ENCODE measurements at places on chromosomes 5 and 9.

GRCh38 chr5:76547242-76547890 is 75.8 kb downstream of the F2RL2 start:
- DNase-seq: no peak

DNA sequence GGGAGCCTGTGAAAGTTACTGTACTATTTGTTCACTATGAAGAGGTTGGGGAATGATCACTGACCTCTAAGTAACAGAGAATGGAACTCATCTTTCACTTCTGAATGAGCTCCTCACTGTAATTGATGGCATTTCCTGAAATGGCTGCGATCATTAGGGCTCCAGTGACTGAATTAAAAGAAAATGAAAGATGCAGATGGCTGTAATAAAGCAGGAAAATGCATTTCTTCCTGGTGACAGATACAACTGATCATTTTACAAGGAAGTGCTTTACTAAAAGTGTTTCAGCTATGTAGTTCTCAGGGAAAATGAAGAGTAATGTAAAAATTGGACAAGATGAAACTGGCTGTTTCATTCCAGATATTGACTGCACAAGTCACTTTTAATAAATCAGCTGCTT is 1200.6 kb upstream of the NUDT12 start:
- DNase-seq: no peak

GRCh38 chr5:62144401-62145022 is 161.5 kb upstream of the KIF2A start:
- no peak for DNase-seq

DNA sequence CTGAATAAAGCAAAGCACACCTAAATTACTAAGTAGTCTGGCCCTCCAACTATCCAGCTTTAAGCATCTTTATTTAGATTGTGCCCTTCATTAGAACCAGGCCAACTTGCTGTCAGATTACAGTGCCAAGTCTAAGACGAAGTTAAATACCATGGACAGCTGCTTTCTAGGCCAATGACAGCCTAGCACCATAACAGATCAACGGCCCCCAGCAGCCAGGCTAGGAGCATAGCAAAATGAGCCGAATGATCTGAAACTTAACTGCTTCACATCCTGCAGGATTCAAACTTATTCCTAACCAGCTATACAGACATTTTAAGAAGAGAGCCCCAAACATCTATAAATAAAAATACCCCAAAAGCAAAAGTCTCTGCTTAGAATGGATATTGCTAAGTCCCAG is 6.8 kb downstream of the SLC24A2 start:
- DNase-seq: no peak

- DNase-seq: no peak
These were observed 373.4 kb downstream of the GADD45G start for GRCh38 chr9:89978185-89978584.

DNA sequence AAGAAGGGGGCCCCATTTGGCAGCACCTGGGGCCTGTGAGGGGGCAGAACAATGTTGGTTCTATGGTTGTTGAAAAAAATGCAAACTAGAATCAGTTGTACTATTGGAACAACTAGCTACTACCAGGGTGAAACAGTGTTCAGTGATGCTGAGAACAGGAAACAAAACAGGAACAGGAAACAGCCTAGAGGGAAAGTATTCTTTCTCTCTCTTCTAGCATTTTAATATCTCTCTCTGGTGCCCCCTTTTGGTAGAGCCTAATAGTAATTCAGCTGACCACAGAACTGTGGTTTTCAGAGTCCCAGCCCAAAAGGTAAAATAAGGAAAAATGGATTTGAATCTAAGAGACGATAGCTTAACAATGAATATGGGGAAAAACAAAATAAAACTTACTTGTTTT is 138.0 kb upstream of the KCNN2 start:
- no peak for DNase-seq
